T-helper 17 cell (primary cell): ENCODE measurements at places on chromosomes 2 and 18.

DNA sequence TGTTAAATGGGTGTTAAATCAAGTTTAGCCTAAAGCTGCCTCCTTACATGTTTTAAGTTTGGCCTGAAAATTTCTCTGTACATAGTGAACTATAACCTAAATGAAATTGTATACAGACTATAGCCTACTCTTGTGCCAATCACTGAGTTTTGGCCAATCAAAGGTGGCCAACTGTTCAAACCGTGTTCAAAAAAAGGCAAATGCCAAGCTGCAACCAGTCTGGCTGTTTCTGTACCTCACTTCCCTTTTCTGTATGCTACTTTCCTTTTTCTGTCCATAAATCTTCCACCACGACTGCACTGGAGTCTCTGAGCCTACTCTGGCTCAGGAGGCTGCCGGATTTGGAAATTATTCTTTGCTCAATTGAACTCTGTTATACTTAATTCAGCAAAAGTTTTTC, 121.0 kb downstream of the SPOPL start:
- DNase-seq = no peak

- no peak for DNase-seq
Observed at GRCh38 chr2:138649571-138649970, 130.6 kb downstream of the NXPH2 start.

GRCh38 chr2:64426183-64426952, 27.6 kb upstream of the LGALSL start:
- no peak for DNase-seq

DNA sequence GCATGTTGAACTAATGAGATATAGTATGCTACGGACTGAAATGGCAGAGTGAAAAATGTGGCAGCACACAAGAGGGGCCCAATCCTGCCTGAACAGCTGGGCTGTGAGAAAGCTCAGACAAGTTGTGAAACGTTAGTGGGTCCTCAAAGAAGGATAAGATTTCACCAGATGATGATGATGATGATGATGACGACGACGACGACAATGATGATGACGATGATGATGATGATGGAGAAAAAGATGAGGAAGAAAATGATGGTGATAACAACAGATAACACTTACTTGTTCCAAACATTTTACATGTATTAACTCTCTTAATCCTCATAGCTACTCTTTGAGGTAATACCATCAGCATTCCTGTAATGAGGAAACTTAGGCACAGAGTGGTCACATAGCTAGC, 94.2 kb downstream of the WDPCP start:
- no peak for DNase-seq

DNA sequence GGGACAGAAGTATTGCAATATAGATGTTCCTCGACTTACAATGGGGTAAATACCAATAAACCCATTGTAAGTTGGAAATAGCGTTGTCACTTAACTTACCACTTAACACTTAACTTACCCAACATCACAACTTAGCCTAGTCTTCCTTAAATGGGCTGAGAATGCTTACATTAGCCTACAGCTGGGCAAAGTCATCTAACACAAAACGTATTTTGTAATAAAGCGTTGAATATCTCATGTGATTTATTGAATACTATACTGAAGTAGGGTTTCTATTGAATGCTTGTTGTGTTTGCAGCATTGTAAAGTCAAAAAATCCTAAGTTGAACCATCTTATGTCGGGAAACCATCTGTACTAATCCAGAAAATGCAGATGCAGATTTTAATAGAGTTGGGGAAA, 23.6 kb downstream of the IL1R2 start:
- DNase-seq = no peak

- no peak for DNase-seq
Observed at GRCh38 chr18:25896178-25896780, 194.1 kb downstream of the SS18 start.

GRCh38 chr18:35470435-35470834, 27.3 kb downstream of the INO80C start:
- DNase-seq = no peak

GRCh38 chr2:6945821-6946220, 28.6 kb downstream of the RNF144A start:
- DNase-seq = no peak

GRCh38 chr2:38164881-38165280, 88.9 kb upstream of the CYP1B1 start:
- DNase-seq = no peak

- DNase-seq = no peak
Observed at GRCh38 chr18:22983175-22983574, 50.0 kb downstream of the RBBP8 start.

GRCh38 chr2:219658196-219658846, 30.9 kb downstream of the SLC4A3 start:
- no peak for DNase-seq

- no peak for DNase-seq
Observed at GRCh38 chr2:88638123-88638650, 10.9 kb upstream of the EIF2AK3 start.

GRCh38 chr2:189437926-189438325, 3.3 kb upstream of the WDR75 start:
- no peak for DNase-seq

- DNase-seq = no peak
Observed at GRCh38 chr2:60964651-60965498, 52.6 kb upstream of the PEX13 start.

- DNase-seq = no peak
Observed at GRCh38 chr2:200259577-200259957, 46.9 kb upstream of the SPATS2L start.

DNA sequence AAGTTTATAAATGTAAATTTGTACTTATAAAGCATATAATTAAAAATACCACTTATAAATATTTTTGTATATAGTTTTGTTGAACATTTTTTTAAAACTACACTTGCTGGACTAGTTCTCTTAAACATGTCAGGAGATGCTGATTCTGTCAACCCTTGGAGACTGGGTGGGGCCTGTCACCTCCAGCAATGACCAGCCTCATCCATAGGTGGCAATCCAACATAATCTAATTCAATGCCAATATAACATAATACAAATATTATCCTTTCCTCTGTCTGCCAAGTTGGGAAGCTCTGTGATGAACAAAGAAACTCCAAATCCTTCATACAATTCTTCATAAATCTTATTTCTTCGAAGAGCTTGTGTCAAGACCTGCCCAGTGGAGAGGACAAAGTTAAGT, 140.4 kb downstream of the RBMS1 start:
- no peak for DNase-seq

DNA sequence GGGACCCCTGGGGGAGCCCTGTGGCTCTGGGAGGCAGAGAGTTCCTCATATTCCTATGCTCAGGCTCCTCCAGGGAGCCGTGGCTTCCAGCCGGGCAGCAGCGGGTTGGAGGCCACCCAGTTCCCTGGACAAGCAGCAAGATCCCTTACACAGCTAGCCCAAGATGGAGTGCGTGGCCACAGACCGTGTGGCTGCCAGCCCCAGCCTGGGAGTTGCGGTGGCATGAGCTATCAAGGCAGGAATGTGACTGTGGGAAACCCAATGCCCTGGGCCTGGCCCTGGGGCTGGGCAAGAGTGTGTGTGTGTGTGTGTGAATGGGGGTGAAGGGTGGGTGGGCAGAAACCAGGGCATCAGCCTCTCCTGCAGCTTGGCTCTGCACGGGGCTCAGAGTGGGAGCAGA, 130.5 kb downstream of the DYSF start:
- no peak for DNase-seq

DNA sequence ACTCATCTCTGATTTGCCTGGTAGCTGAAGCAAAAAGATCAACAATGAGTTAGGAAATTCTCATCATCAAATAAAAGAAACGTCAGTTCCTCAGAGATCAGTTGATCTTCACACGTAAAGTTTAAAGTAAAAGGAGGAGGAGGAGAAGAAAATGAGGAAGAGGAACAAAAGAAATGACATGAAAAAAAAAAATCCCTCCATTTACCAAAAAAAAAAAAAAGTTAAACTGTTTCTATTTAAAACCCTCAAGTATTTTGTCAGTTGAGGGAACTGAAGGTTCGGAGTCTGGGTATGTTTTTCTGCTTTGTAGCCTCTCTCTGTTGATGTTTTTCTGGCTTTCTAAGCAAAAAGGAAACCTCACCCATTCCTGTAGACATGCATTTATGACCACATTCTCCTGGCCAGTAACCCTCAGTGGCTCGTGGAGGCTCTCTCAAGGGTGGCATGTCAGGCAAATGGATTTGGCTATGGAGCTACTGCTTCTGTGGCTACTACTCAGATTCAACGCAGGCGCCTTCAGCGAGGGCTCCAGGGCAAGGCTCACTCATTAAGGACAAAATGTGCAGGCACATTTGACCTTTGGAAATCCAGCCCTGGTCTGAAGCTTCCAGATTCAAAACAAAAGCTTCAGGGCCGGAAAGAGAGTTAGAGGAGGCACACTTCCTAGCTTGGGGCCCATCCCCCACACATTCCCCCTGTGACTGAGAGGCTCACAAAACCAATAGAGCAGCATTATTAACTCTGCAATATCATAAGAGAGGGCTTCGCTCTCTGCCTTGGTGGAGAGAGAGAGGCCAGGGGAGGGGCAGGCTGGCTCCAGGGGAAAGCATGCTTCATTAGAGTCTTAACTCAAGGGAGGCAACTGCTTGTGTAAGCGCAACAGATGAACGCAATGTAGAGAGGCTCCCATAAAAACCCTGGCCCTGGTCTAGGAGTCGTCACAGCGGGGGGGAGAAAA, 22.3 kb downstream of the KLF7 start:
- peak; percentile 14 for DNase-seq

GRCh38 chr2:238267884-238268680, 20.3 kb downstream of the PER2 start:
- no peak for DNase-seq

GRCh38 chr2:106183101-106183696, 10.9 kb downstream of the UXS1 start:
- no peak for DNase-seq

DNA sequence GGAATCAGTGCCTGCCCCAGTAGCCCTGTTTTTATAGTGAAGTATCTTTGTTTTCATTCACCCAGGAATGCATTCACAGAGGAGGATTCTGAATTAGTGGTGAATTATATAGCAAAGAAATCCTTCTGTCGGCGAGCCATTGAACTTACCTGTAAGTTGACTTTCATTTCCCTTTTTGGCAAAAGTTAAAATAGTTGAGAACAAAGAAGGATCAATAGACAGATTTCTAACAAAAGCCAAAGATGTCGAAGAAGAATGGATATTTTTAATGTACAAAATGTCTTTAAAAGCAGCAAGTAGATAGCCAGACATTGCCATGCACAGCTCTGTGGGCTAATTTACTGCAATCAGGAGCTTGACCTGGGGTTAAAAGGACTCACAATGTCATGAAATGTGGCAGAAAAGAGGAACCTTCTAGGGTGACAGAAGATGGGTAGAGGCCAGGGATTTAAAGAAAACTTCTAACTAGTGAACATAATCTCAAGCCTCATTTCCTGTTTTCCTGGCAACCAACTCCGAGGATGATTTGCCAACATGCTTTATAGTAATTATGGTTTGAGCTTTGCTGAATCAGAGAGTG, 53.8 kb upstream of the TMEM87B start:
- no peak for DNase-seq

DNA sequence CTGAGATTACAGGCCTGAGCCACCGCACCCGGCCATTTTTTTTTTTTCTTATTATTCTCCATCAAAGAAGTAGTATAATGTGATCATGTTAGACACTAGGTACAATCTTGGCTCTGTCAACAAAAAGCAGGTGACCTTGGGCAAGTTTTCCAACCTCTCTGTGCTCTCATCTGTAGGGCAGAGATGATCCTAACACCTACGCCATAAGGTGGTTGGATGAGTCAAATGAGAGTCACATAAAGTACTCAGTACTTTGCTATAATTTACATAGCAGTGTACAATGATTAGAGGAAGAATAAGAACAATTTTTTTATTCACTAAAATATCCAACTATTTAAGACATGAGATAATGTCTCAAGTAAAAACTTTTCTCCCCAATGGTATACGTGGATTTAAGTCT, 128.6 kb downstream of the TGIF1 start:
- no peak for DNase-seq

- no peak for DNase-seq
Observed at GRCh38 chr2:68253219-68254068, 1.1 kb upstream of the PPP3R1 start.

DNA sequence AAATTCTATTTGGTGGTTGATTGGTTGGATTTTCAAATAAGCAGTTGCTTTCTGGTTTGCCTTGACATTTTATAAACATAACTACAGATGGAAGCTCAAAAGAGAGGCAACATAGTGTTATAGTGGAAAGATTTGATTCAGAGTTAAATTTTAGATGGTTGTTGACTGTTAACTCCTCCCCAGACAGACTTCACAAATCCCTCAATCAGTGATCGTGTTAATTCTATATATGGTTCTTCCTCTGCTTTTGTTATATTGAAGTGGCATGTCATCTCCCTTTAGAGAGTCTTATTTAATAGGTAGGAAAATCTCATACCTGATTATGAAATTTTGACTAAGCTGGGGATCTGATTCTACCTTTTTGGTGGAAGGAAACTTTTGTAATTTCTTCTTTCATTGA, 19.5 kb downstream of the DGUOK start:
- no peak for DNase-seq

DNA sequence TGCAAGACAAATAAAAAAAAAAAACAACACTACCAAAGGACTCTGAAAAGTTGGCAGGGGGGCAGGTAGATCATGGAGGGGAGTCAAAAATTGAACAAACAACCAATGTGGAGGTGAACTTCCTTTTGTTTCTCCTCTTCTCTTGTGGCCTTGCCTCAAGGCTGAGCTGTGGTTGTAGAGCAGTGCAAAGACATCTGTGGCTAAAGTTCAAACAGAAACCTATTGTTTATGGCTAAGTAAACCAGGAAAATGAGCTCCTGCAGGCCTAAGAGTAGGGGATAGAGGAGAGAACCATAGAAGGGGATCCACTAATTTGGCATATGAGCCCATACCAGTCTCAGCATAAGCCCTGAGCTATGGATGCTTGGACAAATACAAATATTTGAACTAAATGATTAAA, 40.2 kb upstream of the EGR4 start:
- DNase-seq = no peak
